ENCODE measurements at places on chromosomes 2 and 18. TPM values are rescaled to one million over a fixed set of nuclear protein-coding genes. Genes with fewer than 3 reads are reported as not detected.

The COX5B gene
- total RNA-seq = 557 TPM

The AQP12B gene
- 9.6 TPM for total RNA-seq

GRCh38 chr2:241458687-241459086 is 49.7 kb downstream of the STK25 start:
- no peak for DNase-seq

- DNase-seq = no peak
Measured at GRCh38 chr2:124489686-124490085, 464.6 kb downstream of the CNTNAP5 start.

DNA sequence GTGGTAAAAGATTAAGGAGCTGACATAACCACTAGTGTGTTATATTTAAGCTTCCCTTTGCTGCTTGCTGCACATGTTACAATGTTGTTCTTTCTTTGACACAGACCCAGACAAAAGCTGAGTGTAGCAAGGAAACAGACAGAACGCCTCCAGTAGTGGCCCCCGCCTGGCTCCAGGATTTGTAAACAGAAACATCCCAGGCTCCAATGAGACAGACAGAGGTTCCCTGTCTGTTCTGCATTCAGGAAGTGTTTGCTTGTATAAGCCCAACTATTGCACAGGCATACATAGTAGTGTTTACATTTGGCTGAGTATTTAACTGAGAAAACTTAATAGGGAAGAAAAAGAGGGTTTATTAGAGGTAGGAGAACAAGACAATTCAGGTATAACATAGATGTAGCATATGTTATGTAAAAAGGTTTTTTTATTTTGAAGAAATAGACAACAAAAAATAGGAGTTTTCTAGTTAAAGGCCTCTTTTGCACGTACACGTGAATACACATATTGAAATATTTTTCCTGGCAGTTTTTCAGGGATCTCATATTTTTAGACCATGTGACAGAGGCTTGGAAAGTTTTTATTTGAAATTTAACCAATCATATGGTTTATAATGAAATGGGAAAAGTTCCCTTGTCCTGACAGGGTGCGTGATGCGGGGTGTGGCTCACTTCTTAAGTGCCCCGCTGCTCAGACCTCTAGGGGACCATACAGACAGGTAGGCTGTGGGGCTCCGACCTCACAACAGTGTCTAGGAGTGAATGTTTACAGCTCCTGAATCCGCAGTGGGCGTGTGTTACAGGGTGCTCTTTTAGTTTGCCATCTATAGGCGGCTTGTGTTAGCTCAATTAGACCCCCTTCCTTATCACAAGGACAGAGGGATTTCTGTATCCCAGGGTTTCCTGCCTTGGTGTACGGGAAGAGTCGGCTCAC is 118.4 kb downstream of the BMPR2 start:
- no peak for DNase-seq

GRCh38 chr2:178506101-178506500 is 25.8 kb downstream of the PLEKHA3 start:
- DNase-seq = no peak

GRCh38 chr18:58819051-58819450 is 45.6 kb upstream of the ZNF532 start:
- no peak for DNase-seq

GRCh38 chr2:75702593-75702992 is 8.1 kb downstream of the GCFC2 start:
- no peak for DNase-seq
